ENCODE measurements at places on chromosomes 5 and 9.

GRCh38 chr5:149857499-149857898 lies 87.1 kb downstream of the PDE6A start:
- DNase-seq, result no peak

DNA sequence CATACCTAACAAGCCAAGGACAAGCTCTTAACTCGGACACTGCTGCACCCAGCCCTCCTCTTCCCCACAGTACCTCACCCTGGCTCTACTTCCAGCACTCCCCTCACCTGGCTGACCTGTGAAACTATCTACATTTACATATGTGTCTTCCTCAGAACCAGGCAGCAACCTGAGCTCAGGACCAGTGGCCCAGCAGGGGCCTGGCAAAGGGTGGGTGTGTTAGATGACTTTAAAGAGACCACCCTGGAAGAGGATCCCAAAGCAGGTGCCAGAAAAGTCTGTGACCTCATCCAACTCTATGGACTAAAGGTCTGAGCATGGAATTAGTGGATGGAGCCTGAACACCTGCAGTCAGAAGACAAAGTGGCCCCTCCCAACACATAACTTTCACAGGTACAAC lies 400.9 kb downstream of the SPOCK1 start:
- no peak for DNase-seq

- DNase-seq, result no peak
These were observed 393.8 kb upstream of the MEF2C start for GRCh38 chr5:89276566-89277305.

- DNase-seq, result peak; percentile 39
These were observed 640 bp downstream of the SURF4 start for GRCh38 chr9:133375116-133375723.

- no peak for DNase-seq
These were observed 111.7 kb downstream of the NXNL2 start for GRCh38 chr9:88646539-88647300.

DNA sequence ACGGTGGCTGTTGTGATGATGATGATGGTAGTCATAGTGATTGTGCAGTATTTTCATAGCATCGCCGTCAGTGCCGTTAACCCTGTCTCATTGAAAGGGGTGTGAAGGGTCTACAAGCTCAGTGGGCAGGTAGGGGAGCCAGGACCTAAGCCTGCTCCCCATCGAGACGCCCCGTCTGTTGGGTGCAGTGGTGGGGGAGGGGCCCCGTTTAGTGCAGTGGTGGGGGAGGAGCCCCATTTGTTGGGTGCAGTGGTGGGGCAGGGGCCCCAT lies 68.6 kb downstream of the COL5A1 start:
- DNase-seq, result no peak

DNA sequence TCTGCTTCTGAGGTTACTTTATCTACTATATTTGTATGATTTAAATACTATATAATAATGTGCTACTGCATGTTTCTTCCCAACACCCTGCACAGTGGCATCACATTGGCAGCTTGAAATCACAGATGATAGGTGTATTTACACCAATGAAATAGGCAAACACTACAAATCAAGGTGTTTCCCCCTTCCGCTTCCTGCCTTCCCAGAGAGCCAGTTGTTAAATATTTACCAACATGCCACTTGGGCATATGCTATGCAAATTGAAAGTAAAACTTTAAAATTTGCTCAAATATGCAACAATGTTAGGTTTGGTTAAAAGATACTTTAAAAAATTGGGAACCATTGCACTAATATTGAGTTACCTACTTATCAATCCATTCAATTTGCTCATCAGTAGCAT lies 58.2 kb upstream of the SMARCA2 start:
- no peak for DNase-seq

- peak; percentile 5 for DNase-seq
These were observed 1035.3 kb downstream of the CDH12 start for GRCh38 chr5:21817668-21818369.

GRCh38 chr5:140023611-140024191 lies 19.4 kb downstream of the NRG2 start:
- no peak for DNase-seq

- no peak for DNase-seq
These were observed 267.3 kb downstream of the MTRR start for GRCh38 chr5:8136271-8136670.

DNA sequence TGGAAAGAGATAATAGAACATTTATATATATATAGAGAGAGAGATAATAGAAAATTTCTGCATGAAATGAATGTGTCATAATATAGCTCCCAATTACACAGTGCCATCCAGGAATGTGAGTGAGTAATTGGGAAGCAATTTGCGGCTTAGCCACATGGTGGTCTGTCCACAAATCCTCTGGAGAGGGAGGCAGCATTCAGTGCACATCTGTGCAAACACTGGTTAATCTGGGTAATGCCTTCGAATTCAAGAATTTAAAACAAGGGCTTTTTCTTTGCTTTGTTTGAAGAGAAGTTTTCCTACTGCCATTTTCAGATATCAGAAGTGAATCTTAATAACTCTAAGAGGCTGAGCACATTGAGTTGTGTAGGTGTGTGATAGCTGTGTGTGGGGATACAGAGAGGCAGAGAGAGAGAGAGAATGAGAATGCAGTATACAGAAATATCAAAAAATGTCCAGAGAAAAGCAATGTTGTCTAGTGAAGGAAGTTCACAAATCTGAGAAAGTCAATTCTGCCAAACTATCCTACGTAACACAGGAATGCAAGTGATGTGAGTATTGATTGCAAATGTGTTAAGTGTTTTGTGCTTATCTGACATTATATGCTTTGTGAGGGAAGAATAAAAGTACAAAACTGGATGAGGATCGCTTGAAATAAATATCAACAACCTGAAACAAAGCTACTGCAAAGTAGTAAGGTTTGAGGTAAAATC lies 134.6 kb downstream of the EDIL3 start:
- peak; percentile 82 for DNase-seq

DNA sequence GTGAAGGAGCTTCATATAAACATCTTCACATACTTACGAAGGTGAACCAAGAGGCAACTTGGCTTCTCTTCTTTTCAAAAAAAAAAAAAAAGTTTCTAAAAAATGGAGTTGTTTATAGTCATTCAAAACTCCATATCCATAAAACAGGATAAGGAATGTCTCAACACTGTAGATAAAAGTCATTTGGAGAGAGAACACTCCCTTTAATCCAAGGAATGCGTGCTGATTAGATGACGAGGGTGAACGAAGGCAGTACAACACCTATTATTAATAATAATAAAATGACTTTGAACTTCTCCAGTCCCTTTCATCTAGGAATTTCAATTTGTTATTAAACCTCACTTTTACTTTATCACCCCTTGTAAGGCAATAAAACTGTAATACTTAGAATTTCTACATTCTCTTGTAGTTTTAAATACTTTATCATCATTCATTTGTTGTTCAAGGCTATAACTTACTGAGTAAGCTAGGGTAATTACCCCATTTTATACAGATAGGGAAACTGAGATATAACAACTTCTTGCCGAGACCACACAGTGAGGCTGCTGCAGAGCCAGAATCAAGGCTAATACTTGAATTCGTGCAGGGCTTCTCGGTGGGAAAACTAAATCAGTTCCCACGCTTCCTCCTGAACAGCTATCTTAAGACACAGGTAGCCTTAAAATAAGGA lies 377.1 kb downstream of the EFNA5 start:
- DNase-seq, result no peak

DNA sequence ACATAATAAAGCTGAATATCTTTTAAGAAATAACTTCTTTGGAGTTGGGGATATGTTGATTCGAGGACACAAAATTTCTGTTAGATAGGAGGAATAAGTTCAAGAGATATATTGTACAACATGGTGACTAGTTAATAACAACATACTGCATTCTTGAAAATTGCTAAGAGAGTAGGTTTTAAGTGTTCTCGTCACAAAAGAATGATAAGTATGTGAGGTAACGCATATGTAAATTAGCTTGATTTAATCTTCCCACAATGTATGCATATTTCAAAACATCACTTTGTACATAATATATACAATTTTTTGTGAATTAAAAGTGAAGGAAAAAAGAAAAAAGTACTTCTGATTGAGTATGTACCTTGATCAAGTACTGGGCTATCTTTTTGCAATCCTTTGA lies 428.0 kb upstream of the TRPC7 start:
- no peak for DNase-seq

- DNase-seq, result no peak
These were observed 32.3 kb downstream of the EPB41L4A start for GRCh38 chr5:112386766-112387165.

DNA sequence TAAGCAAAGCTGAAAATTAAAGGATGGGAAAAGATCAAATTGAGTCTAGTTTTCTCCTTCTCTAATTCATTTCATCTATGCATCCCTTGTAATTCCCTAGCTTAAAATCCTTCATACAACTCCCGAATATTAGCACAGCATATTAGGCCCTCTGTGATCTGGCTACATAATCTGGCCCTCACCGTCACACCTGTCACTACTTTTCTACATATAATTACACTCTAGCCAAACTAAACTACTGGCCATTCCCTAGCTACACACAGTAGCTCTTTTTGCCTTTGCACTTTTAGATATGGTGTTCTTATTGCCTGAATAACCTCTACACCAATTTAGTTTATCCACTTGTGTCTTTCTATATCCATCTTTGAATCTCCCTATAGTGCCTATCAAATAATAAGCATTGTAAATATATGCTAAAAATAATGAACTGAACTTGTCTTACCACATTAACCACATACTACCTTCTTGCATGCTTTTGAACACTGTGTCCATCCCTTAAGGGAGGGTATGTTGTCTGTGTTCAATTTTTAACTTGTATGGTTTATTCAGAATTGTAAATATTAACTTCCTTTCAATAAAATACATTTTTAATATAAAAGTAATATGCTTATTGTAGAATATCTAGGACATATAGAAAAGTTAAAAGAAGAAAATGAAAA lies 15.9 kb downstream of the RANBP6 start:
- DNase-seq, result no peak

DNA sequence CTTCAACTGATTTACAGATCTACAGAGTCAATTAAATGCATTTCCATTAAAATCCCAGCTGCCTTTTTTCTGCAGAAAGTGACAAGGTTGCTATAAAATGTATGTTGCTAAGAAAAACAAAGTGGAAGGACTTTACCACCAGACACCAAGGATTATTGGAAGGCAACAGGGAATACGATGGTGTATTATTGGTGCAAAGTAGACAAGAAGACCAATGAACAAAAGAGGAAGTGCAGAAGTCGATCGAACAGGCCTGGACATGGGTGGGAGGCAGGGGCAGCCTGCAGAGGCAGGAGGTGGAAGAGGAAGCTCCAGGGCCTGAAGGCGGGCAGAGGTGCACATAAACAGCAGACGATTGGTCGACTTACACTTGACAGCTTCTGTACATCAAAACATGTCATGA lies 10.6 kb upstream of the SLC6A19 start:
- no peak for DNase-seq

DNA sequence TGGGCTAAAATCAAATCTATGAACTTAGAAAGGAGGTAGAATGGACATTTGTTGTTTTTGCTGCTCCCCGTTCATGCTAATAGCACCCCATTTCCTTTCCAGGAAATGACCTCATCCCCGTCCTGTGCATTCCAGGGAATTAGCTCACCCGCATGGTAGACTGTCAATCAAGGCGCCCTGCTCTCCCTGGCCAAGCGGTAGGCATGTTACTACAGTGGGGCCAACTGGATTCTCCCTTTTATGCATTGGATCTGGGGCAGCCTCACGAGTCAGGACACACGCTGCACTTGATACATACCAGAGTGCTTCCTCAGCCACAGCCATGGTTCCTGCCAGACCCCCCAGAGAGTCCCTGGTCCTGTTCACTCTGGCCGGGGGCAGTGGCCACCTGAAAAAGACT lies 111.0 kb upstream of the PTCH1 start:
- no peak for DNase-seq

GRCh38 chr9:31699836-31700235 lies 684.6 kb upstream of the ACO1 start:
- no peak for DNase-seq

DNA sequence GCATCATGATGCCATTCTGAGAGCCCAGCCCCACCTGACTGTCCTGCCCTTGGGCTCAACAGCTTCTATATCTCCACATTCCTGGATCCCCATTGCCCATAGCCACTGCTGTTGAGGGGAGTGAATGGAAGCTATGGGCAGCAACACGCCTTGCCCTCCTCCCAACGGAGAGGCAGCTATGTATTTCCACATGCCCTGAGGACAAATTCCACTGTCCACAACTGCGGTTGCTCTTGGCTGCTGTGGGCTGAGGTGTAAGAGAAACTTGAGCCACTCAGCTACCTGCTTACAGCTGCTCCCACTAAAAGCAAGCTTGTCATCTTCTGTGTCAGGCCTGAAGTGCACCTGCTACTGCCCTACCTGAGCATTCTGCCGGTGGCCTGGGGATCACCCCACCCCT lies 222.9 kb downstream of the PSAT1 start:
- no peak for DNase-seq

DNA sequence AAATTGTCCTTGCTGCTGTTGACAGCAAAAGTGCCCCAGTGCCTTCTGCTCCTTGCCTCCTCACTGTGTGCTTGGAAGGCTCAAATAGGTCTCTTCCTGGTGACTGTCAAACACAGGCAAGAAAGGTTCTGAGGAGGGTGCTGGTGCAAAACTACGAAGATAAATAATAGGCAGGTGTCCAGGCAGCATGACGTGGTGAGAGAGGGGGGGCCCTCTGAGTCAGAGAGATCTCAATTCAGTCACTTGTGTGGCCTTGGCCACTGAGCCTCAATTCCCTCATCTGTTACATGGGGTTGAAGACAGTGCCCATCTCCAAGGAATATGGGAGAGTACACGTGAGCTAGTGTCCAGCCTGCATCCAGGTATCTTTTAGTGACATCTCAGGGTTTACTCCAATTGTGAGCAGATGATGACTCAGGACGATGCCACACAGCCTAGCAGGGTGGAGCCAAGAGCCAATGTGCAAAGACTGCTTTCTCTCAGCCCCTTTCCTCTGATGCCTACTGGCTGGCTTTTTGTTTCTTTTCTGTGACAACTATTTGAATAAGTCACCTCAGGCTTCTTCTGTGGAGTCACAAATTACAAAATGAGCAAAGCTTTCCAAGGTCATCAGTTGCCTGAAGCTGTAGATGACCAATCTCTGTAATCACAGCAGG lies 29.7 kb upstream of the SMIM32 start:
- no peak for DNase-seq

GRCh38 chr9:114291064-114291474 lies 31.8 kb upstream of the ORM1 start:
- DNase-seq, result peak; percentile 78

DNA sequence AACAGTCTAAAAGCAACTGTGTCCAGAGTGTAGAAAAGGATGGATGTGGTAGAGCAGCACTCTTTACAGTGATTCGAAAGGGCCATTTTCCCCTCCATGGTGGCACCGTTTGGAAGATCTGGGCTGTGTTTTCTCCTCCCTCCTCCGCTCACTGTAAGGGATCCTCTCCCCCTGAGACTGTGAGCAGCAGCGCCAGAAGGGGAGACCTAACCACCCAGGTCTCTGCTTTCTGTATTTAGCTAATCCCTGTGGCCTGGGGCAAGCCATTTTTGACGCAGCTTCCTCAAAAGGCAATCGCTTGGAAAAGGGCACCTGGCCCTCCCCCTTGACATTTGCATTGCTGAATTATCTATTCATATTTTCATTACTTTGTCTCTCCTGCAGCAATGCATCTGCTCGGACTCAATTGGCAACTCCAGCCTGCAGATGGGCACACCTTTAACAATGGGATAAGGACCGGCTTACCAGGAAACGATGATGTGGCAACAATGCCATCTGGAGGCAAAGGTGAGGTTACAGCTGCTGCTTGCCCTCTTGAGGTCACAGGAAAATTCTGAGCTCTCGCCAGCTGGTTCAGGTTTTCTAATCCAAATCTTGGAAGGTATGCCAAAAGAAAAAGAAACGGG lies 244.3 kb upstream of the WWC1 start:
- peak; percentile 41 for DNase-seq

Data from AG20443 (cell line).